ENCODE measurements at places on chromosomes 13 and 19. TPM values are rescaled to one million over a fixed set of nuclear protein-coding genes. Genes with fewer than 3 reads are reported as not detected.

The RFXAP gene
- total RNA-seq: 6.2 TPM

The CERS1 gene
- 4.4 TPM for total RNA-seq

The DCT gene
- total RNA-seq: not detected

GRCh38 chr19:13588957-13589833 is 82.9 kb upstream of the CACNA1A start:
- no peaks in the 10 kb centered on the region for H3K36me3 ChIP-seq
- peak; percentile 85 for DNase-seq
- no peaks in the 10 kb centered on the region for H3K4me1 ChIP-seq
- H3K27ac ChIP-seq: no peak overlapping the region
- H3K4me3 ChIP-seq: no peak overlapping the region

DNA sequence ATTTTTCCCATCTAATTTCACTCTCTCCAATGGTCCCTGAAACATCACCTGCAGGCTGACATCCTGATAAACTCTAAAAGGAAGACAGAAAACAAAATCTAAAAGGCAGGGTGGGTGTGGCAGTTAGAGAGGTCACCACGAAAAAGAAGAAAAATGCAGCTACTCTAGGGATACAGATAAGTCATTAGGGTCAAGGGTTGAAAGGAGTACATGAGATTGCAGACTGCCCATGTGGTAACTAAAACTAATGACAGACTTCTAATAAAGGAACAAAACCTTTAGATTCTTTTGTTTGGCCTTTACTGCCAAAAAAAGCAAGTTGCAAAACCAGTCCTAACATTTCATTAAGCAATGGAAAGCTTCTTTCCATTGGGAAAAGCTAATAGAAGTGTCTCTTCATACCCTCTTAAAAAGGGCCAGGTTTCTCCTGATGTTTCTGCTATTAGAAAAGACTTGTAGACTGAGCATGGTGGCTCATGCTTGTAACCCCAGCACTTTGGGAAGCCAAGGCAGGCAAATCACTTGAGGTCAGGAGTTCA is 31.0 kb downstream of the THSD1 start:
- no peaks in the 10 kb centered on the region for H3K36me3 ChIP-seq
- no peak overlapping the region for H3K27ac ChIP-seq
- H3K4me3 ChIP-seq: no peak overlapping the region

DNA sequence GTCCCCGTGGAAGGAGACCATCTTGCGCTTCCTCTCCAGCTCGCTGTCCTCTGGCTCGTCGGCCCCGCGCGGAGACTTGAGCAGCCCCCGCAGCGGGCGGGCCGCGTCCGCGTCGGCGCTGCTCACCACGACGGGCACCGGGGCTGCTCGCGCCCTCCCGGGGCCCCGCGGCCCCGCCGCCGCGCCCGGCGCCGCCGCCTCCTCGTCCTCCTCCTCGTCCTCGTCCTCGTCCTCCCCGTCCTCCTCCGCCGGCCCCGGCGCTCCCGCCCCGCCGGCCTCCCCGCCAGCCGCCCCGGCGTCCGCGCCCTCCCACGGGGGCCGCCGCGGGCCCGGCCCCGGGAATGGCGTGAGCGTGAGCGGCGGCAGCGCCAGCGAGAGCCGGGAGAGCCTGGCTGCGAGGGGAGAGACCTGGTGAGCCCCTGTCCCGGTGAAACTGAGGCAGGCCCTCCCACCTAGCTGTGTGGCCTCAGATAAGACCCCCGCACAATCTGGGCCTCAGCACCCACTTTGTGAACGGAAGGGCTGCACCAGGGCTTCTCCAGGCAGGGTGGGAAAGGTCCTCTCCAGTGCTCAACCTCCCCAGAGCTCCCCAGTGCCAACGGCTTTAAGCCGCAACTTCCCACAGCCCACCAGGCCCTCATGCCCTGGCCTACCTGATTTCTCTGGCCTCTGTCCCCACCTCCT is 17.8 kb downstream of the LMTK3 start:
- peaks cover 50% of the 10 kb centered on the region for H3K36me3 ChIP-seq
- peaks cover 28% of the 10 kb centered on the region for H3K4me1 ChIP-seq
- H3K27ac ChIP-seq: peak overlapping the region; percentile 46
- H3K27me3 ChIP-seq: peaks cover 83% of the 10 kb centered on the region
- peak overlapping the region; percentile 64 for H3K4me3 ChIP-seq
- no peak for DNase-seq

All from Calu3 (cell line).